ENCODE measurements at places on chromosomes 7 and 10. TPM values are rescaled to one million over a fixed set of nuclear protein-coding genes. Genes with fewer than 3 reads are reported as not detected.

DNA sequence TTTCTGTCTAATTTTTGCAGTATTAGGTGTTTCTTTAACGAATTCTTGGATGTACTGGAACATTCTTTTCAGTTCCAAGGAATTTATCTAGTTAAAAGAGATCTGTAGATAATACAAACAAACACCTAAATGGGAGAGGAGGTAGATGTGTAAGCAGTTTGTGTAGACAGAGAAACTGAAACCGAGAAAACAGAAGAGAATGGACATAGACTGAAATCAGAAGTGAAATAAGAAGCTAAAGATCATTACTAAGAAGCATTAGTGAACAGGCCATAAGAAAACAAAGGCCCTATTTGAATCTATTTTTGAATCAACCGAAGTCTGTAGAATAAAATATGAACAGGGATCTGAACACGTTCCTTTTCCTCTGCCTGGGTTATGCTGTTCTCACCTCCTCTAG lies 26.5 kb upstream of the TMEM229A start:
- DNase-seq = no peak

GRCh38 chr10:80512031-80512526 lies 25.6 kb upstream of the SH2D4B start:
- DNase-seq = no peak

DNA sequence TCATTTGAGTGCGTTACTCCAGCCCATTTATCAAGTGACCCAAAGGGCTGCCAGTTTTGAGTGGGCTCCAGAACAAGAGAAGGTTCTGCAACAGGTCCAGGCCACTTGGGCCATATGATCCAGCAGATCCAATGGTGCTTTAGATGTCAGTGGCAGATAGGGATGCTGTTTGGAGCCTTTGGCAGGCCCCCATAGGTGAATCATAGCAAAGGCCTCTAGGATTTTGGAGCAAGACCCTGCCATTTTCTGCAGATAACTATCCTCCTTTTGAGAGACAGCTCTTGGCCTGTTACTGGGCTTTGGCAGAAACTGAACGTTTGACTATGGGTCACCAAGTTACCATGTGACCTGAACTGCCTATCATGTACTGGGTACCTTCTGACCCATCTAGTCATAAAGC lies 358.8 kb upstream of the SEMA3C start:
- no peak for DNase-seq

DNA sequence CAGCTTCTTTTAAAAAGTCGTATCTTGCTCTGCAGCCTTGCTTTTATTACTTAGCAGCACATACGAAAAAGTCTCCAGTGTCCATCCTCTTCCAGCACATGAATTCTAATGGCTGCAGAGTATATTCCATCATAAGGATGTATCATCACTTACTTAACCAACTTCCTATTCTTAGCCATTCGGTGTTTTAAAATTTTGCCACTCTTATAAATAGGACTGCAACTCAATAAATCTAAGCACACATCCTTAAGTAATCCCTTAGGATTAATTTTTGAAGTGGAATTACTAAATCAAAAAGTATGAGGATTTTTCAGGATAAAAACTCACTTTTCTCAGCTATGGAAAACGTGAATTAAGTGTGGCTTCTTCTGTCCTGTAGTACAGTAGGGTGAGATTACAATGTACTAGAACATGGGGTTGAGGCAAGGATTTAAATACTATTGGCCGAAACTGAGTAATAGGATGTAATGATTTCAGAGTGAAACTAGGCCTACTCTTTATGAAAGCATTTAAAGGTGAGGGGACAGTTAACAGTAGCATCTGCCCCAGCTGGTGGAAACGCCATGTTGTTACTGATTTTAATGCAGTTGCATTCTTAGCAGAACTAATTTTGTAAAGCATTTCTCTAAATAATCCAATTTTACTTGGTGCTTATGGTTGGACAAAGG lies 1035.5 kb downstream of the LRMDA start:
- DNase-seq = no peak

DNA sequence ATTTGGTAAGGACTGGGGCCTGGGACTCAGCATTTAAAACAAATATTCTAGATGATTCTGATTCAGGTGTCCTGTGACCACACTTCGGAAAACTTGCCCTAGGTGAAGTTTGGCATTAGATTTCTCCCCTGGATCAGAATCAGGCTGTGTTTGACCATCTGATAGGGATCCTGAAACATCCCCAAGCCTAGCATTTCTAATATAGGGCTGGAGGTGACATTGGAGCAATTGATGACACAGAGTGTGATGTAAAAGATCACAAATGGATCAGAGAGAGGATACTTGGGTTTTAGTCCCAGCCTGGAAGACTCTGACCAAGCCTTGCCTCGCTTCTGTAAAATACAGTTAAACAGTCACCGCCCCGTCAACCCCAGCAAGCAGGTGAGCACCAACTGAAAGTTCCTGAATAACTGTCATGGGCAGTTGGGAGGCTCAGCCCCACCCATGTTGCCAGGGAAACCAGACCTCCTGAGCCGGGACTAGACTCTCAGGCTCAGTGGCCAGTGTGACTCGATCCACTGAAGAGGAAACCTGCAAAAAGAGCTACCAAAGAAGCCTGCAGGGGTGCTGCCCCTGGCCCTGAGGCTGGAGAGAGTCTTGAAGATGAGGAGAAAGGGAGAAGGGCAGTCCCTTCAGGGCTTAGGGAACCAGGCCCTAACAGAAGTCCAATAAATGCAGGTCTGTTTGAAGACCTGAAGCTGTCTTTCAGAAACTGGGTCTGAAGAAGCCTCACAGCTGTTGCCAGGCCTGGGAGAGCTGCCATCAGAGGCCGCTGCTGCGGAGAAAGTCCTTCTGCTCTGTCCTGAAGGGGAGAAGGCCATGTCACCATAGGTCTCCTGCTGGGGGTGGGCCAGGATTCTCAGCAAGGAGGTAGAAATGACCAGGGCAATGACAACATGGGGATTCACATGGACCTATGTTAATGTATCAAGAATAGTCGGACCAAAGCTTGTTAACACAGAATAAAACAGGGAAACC lies 126.1 kb upstream of the KCNMA1 start:
- no peak for DNase-seq

DNA sequence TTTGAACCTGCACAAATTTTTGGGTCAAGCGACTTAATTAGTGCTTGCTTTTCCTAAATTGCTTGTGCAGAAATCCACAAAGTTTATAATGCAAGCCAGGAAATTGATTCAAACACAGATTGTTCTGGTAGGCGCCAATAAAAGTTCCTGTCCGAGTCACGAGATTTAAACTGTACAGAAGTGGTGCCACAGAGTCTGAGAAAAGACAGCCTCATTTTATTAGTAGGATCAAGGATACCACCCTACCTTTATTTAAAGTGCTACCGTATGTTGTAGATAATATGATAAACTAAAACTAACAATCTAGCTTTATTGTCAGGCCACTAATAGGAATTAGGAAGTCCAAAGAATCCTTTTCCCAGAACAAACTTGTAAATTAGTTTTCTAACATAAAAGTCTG lies 696.7 kb downstream of the TNS3 start:
- DNase-seq = no peak

- no peak for DNase-seq
Observed at GRCh38 chr7:471191-471865, 48.3 kb downstream of the PDGFA start.

The CBLL1 gene
- total RNA-seq = 30.7 TPM

The IFIT1 gene
- 18.8 TPM for total RNA-seq

The GIMAP7 gene
- total RNA-seq = 7.5 TPM

The TLX1 gene
- total RNA-seq = not detected

The HABP2 gene
- total RNA-seq = not detected
